ENCODE measurements at places on chromosomes 5 and 9. TPM values are rescaled to one million over a fixed set of nuclear protein-coding genes. Genes with fewer than 3 reads are reported as not detected.
A peak's percentile ranks its signal among the peaks of the same experiment; 100 is the strongest.

DNA sequence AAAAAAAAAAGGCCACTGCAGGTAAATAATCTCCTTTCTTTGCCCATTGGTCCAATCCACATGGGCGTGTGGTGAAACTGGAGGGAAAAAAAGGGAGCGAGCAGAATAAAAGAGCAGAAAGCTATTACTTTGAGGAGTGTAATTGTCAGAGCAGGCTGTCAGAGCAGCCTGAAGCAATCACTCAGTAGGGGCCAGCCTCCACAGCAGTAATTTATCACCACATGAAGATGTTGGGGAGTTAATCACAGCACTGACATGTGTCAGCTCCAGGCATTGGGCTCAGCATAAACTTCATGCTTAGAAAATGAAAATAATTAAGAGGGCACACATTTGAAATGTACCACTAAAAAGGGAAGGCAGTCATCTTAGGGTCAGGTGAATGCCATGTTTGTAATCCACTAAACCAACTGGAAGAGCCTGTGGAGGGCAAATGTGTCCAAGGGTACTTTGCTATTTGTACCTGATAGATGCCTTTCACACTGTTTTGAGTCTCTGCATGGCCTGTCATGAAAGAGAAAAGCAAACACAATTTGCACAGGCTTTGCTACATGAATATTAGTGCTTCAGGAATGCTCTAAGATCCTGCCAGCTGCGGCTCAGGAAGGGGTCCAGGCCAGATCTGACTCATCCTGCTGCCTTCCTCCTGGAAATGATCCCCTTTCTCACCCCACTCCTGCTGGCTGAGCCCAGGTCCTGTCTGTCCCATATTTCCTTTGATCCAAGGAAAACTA is 2.9 kb upstream of the PTGER4 start:
- no peak for DNase-seq

DNA sequence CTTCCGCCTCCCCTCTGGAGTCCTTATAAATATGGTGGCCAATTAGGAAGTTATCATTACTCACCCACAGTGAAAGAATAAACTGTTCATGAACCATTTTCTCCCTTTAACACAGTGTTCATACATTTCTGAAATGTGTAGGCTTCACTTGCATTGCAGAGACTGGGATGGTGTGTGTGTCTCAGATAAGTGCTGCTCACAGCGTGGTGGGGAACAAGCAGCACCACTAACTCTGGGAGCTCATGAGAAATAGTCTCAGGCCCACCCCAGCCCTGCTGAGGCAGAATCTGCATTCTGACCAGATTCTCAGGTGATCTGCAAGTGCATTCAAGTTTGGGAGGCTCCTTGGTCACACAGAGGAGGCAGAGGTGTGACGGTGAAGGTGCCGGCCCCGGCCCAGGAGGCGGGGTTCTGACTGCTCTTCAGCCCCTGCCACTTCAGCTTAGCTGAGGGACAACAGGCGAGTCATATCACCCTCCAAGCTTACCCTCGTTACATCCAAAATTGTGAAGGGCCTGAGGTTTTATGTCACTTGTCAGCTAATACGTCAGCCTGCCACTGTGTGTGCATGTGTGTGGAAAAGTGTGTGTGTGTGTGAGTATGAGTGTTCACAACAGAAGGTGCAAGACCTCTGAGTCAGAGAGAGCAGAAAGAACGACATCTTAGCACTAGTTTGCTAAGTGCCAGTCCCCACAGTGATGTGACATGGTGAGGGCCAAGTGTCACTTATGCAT is 34.7 kb downstream of the DAP start:
- peak; percentile 48 for DNase-seq

- DNase-seq = no peak
Observed at GRCh38 chr5:171957591-171958251, 48.7 kb downstream of the FBXW11 start.

DNA sequence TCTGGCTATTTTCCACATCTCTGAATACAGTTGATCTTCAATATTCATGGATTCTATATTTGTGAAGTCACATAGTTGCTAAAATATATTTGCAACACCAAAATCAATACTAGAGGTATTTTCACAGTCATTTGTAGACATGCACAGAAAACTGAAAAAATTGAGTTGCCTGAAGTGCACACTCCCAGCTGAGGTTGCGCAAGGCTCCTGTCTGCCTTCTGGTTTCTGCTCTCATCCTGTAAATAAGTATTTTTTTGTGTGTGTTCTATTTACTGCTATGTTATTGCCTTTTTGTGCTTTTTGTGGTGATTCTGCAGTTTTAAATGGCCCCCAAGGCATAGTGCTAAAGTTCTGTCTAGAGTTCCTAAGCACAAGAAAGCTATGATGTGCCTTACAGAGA is 371.1 kb upstream of the GRAMD2B start:
- DNase-seq = no peak

GRCh38 chr5:159331093-159331973 is 1.0 kb upstream of the IL12B start:
- peak; percentile 76 for DNase-seq

GRCh38 chr9:127112735-127113161 is 9.7 kb downstream of the ANGPTL2 start:
- DNase-seq = no peak

DNA sequence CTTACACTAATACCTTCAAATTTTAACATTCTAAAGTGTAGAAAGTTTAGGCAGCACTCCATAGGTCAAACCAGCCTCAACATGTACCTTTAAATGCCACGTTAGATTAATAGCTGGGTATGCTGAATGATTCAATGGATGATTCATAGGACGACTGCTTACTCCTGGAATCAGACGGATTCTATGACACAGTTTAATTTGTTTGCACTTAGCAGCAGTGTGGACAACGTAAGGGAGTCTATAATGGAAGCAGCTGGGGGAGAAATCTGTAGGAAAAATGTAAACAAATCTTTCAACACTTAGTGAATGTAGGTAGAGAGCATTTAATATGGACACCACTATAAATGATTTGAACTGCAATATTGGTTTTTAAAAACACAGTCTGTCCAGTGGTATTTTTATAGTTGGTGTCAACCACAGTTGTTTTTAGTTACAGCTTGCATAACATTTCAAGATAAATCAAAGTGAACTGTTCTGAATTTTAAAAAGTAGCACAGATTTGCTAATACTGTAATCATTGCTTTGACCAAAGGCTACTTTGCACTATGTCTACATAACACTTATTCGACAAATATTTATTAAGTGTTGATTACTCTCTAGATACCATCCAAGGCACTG is 701.5 kb upstream of the MEF2C start:
- DNase-seq = no peak

DNA sequence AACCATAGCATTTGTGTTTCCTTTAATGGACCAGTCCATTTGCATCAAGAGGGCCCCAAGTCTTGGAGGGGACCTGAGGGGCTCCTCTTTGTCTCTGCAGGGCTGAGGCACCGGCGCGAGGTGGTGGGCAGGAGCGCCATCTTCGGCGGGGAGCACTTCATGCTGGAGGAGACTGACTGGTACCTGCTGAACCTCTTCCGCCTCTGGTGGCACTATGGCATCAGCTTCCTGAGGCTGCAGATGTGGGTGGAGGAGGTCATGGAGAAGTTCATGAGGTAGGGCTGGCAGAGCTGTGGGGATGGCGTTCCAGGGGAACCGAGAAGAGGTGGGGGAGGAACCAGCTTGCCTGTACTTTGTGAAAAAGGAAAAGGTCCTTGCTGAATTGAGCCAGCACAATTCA is 6.1 kb downstream of the PCYOX1L start:
- no peak for DNase-seq

DNA sequence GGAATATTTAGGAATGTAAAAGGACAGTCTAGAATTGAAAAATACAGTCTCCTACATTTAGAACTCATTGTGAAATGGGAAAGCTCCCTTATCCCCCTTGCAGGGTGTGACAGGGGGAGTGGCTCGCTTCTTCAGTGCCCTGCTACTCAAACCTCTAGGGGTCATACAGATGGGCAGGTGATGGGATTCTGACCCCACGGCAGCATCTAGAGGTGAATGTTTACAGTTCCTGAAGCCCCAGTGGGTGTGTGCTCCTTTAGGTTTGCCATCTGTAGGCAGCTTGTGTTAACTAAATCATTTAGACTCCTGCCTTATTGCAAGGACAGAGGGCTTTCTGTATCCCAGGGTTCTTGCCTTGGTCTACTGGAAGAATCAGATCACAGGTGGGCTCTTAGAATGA is 271.0 kb upstream of the MPDZ start:
- DNase-seq = no peak

- no peak for DNase-seq
Observed at GRCh38 chr5:68587171-68587570, 371.6 kb downstream of the PIK3R1 start.

- DNase-seq = no peak
Observed at GRCh38 chr9:96667363-96667728, 12.2 kb upstream of the PRXL2C start.

DNA sequence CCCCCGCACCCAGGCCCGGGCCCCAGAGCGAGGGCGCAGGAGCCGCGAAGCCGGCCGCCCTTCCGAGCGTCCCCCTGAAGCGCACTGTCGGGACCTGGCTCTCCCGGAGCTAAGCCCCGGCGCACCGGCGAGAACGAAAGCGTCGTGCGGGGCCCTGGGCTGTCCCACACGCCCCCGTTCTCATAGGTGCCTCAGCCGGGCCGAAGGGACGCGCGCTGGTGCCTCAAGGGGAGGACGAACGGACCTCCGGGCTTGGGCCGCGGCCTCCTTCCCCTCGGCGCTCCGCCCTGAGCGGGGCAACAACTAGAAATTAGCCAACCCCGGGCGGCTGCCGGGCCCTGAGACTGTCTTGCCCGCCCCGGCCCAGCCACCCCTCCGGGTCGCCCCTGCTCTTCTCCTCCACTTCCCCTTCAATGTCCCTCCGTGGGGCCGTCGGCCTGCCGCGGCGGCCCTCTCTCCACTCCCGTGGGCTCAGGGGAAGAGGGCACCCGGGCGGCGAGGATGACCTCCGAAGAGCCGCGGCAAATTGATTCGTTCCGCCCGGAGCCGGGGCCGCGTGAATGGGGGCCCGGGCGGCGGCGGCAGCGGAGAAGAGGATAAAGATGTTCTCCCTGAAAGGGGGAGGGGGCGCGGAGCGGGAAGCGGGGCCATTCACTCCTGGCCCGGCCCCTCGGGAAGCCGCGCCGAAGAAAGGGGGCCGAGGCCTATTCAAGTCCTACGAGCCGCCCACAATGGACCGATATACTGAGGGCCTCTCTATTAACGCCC is 3.5 kb upstream of the PRDM12 start:
- peak; percentile 60 for DNase-seq

DNA sequence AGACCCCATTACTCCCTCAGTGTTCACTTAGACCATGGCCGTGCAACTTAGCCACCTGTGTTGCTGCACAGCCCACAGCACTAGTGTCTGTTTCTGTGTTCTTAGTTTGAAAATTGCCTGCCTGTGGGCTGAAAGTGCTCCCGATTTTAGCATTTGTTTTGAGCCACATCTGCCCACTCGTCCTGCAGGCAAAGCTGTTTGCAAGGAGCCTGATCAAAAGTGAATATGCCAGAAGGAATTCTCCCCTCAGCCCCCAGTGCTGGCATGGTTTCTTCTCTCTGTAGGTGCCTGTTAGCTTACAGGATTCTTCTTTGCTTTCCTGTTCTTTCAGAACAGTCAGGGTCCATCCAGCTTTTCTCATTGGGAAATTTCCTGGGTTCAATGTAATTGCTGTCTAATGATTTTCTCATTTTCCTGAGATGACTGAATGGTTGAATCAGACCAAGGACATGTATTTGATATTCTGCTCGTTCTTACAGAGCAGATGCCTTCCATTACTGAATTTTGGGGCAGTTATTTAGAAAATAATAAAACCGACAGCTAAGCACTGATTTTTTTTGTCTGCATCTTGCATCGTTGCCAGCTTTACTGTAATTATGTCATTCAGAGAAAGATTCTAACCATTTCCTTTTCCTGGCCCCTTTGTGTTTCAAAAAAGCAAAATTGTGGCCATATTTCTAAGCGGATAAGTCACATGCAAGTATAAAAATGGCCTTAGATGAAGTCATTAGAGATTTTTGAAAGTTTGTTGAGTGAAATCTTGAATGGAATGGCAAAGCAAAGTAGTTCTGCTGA is 111.1 kb upstream of the CKMT2 start:
- no peak for DNase-seq

DNA sequence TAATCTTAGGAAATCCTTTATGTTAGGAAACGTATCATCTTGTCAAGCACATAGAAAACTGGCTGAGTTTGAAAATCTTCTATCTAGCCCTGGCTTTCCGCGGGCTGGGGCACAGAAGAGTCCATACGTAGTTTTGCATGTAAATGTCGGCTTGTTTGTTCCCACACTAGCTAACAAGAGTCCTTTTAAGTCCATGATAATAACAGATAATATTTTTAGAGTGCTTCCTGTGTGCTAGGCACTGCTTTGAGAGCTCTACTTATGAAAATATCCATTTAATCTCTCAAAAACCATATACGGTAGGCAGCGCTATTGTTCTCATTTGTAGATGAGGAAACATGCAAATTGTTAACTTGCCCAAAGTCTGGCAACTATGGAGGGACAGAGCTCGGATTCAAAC is 40.5 kb downstream of the FYB1 start:
- DNase-seq = no peak

- no peak for DNase-seq
Observed at GRCh38 chr9:1747417-1747967, 267.7 kb upstream of the SMARCA2 start.

GRCh38 chr5:61020415-61020814 is 75.4 kb downstream of the NDUFAF2 start:
- DNase-seq = no peak

DNA sequence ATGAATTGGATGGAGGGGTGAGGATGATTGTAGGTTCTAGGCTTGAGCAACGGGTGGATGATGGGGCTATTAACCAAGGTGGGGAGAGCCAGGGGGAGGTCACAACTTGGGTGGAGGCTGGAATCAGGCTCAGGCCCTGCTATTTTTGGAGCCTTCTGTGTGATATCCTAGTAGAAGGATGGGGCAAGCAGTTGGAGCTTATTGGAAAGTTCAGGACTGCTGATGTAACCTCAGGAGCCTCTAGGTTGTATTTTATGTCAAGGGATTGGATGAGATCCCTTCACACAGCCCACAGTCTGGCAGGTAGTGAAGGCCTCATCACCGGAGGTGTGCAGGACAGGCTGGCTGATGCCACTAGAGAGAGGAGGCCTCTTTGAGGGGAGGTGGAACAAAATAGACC is 11.2 kb upstream of the RPS14 start:
- no peak for DNase-seq

DNA sequence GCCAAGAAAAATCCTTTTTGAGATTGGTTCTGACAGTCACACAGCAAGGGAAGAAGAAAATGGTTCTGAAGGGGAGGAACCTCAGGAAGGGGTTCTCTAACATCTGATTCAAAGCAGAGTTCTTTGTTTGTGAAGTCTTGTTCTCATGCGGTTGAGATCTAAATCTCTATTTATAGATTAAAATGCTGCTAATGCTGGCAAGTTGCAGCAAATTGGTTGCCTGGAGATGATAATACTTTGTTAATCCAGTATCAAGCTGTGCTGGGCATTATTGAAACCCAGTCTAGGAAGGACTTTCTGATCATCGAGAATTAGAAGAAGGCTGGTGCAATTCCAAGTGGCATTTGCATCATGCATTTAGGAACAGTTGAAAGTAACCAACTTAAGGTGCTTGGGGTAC is 34.0 kb upstream of the SLC28A3 start:
- no peak for DNase-seq

- DNase-seq = peak; percentile 68
Observed at GRCh38 chr5:78360924-78361630, 660 bp downstream of the SCAMP1 start.

- DNase-seq = no peak
Observed at GRCh38 chr5:127446626-127447025, 70.8 kb upstream of the PRRC1 start.

The LRRC19 gene
- total RNA-seq = not detected

The FAM151B gene
- not detected for total RNA-seq

The IFNB1 gene
- not detected for total RNA-seq

The CAVIN4 gene
- 0.20 TPM for total RNA-seq

The PWWP2A gene
- 18.6 TPM for total RNA-seq

The C5 gene
- total RNA-seq = 0.42 TPM

The FOXI1 gene
- not detected for total RNA-seq
